Activated CD8-positive, alpha-beta T cell treated with anti-CD3 and anti-CD28 coated beads for 36 hours (primary cell): ENCODE measurements at places on chromosomes 7 and 10. TPM values are rescaled to one million over a fixed set of nuclear protein-coding genes. Genes with fewer than 3 reads are reported as not detected.
A peak's percentile ranks its signal among the peaks of the same experiment; 100 is the strongest.

ZNF22 gene
- 34.4 TPM for total RNA-seq

NACAD gene
- 0.31 TPM for total RNA-seq

PLAU gene
- 0.41 TPM for total RNA-seq

WNT8B gene
- total RNA-seq = 0.38 TPM

CYP3A4 gene
- total RNA-seq = not detected

ELN gene
- not detected for total RNA-seq

CRHR2 gene
- total RNA-seq = not detected

SLC25A13 gene
- total RNA-seq = 9.0 TPM

ATXN7L1 gene
- 4.8 TPM for total RNA-seq

DNA sequence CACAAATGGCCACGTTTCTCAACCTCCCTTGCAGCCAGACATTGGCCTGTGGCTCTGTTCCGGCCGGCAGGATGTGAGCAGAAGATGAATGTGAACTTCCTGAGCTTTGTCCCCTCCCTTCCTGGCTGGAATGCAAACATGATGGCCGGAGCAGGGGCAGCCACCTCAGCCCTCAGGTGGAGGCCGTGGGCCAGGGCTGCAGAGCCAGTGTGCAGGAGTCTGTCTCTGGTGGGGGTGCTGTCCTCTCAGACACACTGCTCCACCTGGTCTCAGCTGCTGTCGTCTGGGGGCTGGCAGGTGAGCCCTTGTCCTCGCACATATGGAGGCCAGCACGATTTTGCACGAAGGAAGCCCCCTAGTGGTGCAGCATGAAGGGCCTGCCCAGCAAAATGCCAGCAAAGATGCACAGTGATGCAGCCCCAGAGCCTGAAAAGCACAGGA lies 25.3 kb upstream of the PWWP2B start:
- no peak overlapping the region for H3K4me3 ChIP-seq
- H3K27me3 ChIP-seq = no peaks in the 10 kb centered on the region
- peak; percentile 54 for DNase-seq
- H3K4me1 ChIP-seq = peaks cover 4% of the 10 kb centered on the region
- H3K36me3 ChIP-seq = peaks cover 3% of the 10 kb centered on the region
- no peak overlapping the region for H3K27ac ChIP-seq

DNA sequence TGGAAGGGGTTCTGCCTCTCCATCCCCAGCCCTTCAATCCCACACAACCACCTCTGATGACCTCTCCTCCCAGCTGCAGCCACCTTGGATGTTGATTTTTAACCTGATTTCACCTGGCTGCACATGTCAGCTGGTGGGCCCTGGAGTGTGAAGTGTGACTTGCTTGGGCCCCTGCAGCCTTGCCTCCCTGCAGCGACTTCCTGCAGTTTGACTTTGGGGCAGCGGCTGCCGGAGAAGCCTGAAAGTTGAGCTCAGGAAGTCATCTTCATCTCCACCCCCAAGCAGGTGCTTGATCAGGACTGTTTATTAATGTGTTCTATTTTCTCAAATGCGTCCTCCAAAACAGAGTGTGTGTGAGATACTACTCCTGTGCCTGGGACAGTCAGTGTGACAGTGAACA lies 675.2 kb upstream of the GALNT17 start:
- H3K27me3 ChIP-seq = no peaks in the 10 kb centered on the region
- H3K27ac ChIP-seq = no peak overlapping the region
- peaks cover 21% of the 10 kb centered on the region for H3K4me1 ChIP-seq
- no peak overlapping the region for H3K4me3 ChIP-seq

- H3K27ac ChIP-seq = no peak overlapping the region
- no peak for DNase-seq
These were observed 7.8 kb downstream of the NPS start for GRCh38 chr10:127556916-127557315.

GRCh38 chr7:16891338-16891737 lies 9.6 kb upstream of the AGR3 start:
- H3K4me1 ChIP-seq = peaks cover 8% of the 10 kb centered on the region
- no peak overlapping the region for H3K27ac ChIP-seq
- H3K27me3 ChIP-seq = peaks cover 1% of the 10 kb centered on the region
- H3K4me3 ChIP-seq = no peak overlapping the region
- peak; percentile 19 for DNase-seq

- no peak overlapping the region for H3K4me3 ChIP-seq
- no peak for DNase-seq
- no peaks in the 10 kb centered on the region for H3K4me1 ChIP-seq
- no peak overlapping the region for H3K27ac ChIP-seq
- H3K36me3 ChIP-seq = peaks cover 4% of the 10 kb centered on the region
These were observed 9.6 kb upstream of the PYROXD2 start for GRCh38 chr10:98424295-98425254.

DNA sequence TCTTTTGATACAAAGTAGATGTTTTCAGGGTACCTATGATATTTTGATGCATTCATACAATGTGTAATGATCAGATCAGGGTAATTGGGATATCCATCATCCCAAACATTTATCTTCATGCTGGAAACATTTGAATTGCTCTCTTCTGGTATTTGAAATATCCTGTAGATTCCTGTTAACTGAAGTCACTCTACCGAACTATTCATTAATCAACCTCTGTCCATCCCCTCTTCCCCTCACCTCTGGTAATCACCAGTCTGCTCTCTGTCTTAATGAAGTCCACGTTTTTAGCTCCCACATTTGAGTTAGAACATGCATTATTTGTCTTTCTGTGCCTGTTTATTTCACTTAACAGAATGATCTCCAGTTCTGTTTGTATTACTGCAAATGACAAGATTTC lies 11.3 kb downstream of the MTG1 start:
- no peak for DNase-seq
- H3K27ac ChIP-seq = no peak overlapping the region
- H3K27me3 ChIP-seq = no peaks in the 10 kb centered on the region
- H3K4me3 ChIP-seq = no peak overlapping the region

GRCh38 chr10:17415046-17415658 lies 39.2 kb downstream of the ST8SIA6 start:
- no peaks in the 10 kb centered on the region for H3K36me3 ChIP-seq
- no peaks in the 10 kb centered on the region for H3K27me3 ChIP-seq
- peaks cover under 1% of the 10 kb centered on the region for H3K4me1 ChIP-seq
- H3K4me3 ChIP-seq = no peak overlapping the region
- no peak overlapping the region for H3K27ac ChIP-seq
- DNase-seq = no peak

DNA sequence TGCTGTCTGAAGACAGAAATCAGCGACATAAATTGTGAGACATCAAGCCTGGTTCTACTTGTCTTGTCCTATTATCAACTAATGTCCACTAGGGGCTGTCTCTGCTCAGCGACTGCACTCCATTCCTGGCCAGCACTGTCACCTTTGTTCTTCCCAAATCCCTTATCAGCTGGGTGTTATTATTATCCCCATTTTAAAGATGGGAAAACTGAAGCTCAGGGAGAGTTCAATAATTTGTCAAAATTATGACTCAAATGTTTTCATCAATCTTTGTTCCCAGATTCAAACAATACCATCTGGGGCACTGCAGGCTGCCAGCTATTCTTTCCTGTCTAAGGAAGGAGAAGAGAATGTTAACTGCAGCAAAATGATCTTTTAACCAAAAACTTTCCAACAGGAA lies 431.6 kb upstream of the NFE2L3 start:
- no peak for DNase-seq
- H3K27me3 ChIP-seq = peaks cover 2% of the 10 kb centered on the region
- H3K27ac ChIP-seq = no peak overlapping the region
- H3K4me3 ChIP-seq = no peak overlapping the region
- H3K4me1 ChIP-seq = no peaks in the 10 kb centered on the region

GRCh38 chr10:5588603-5589002 lies 63.8 kb downstream of the CALML3 start:
- H3K36me3 ChIP-seq = no peaks in the 10 kb centered on the region
- H3K4me1 ChIP-seq = no peaks in the 10 kb centered on the region
- H3K27ac ChIP-seq = no peak overlapping the region
- H3K4me3 ChIP-seq = no peak overlapping the region

DNA sequence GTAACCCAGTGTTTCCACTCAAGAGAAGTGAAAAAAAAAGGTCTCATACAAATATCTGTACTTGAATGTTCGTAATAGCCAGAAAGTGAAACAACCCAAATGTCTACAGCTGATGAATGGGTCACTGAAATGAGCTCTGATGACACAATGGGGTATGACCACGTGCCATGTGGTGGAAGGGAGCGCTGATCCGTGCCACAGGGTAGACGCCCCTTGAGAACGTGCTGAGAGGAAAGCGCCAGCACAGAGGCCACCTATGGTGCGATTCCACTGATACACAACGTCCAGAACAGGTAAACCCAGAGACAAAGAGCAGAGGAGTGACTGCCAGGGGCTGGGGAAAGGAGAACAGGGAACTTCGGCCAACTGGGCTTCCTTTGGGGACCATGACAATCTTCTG lies 50.3 kb downstream of the MAD1L1 start:
- H3K4me1 ChIP-seq = no peaks in the 10 kb centered on the region
- no peak for DNase-seq
- no peaks in the 10 kb centered on the region for H3K27me3 ChIP-seq
- peaks cover 6% of the 10 kb centered on the region for H3K36me3 ChIP-seq
- H3K27ac ChIP-seq = no peak overlapping the region

DNA sequence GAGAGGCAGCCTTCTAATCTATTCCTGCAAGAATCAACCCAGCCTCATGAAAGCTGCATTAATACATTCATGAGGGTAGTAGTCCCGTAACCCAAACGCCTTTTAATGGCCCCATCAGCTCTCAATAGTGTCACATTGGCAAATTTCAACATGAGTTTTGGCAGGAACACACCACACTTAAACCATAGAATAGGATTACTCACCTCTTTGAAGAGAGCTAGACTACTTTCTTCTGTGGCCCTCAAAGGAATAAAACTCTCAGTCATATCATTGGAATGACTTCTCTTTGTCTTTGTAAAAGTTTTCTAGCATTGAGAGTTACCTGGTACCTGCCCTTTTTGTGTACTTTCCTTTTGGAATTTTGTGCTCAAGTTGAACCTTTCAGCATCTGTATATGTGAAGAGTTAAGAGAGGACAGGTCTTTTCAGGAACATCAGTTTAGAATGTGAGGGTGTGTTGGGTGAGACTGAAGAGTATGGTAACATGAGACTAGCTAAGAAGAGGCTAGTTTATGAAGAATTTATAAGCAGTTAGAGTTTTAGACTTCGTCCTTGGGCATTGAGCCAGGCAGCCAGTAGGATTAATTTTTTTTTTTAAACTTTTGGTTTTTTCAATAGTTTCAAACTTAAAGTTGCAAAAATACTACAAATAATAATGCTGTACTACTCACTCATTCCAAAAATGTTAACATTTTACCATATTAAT lies 92.6 kb downstream of the MLLT10 start:
- no peak overlapping the region for H3K4me3 ChIP-seq
- H3K27me3 ChIP-seq = no peaks in the 10 kb centered on the region
- no peak for DNase-seq
- H3K36me3 ChIP-seq = peaks cover 41% of the 10 kb centered on the region
- H3K4me1 ChIP-seq = peaks cover 29% of the 10 kb centered on the region

GRCh38 chr7:77838929-77839491 lies 40.4 kb downstream of the PHTF2 start:
- no peak overlapping the region for H3K4me3 ChIP-seq
- no peaks in the 10 kb centered on the region for H3K27me3 ChIP-seq
- H3K36me3 ChIP-seq = peaks cover 11% of the 10 kb centered on the region
- no peak for DNase-seq
- no peak overlapping the region for H3K27ac ChIP-seq
- H3K4me1 ChIP-seq = peaks cover 12% of the 10 kb centered on the region

GRCh38 chr7:150719436-150719835 lies 3.0 kb downstream of the GIMAP1 start:
- H3K36me3 ChIP-seq = peaks cover 75% of the 10 kb centered on the region
- no peaks in the 10 kb centered on the region for H3K27me3 ChIP-seq
- peak overlapping the region; percentile 78 for H3K4me3 ChIP-seq
- no peak for DNase-seq

DNA sequence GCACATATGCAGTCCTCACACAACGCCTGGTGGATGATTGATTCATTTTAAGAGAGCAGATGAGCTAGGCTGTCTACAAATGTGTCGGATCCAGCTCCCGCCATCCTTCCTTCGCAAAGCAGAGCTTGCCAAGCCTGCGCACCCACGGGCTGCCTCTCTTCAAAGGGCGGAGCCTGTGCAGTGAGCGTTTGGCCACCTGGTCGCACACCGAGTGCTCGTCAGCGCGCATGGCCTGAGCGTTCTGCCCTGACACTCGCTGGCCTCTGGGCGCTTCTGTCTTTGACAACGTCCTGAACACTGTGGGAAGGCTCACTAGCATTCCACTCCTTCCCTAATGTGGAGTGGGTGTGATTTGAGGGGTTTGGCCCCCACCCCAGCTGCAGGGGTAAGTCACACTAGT lies 47.1 kb upstream of the TMEM72 start:
- H3K36me3 ChIP-seq = no peaks in the 10 kb centered on the region
- peak; percentile 38 for DNase-seq
- peak overlapping the region; percentile 80 for H3K4me3 ChIP-seq
- no peak overlapping the region for H3K27ac ChIP-seq
- peaks cover 36% of the 10 kb centered on the region for H3K27me3 ChIP-seq

- H3K27me3 ChIP-seq = peaks cover 1% of the 10 kb centered on the region
- no peaks in the 10 kb centered on the region for H3K4me1 ChIP-seq
- H3K27ac ChIP-seq = no peak overlapping the region
These were observed 461.4 kb downstream of the KCNMA1 start for GRCh38 chr10:77176232-77176631.

DNA sequence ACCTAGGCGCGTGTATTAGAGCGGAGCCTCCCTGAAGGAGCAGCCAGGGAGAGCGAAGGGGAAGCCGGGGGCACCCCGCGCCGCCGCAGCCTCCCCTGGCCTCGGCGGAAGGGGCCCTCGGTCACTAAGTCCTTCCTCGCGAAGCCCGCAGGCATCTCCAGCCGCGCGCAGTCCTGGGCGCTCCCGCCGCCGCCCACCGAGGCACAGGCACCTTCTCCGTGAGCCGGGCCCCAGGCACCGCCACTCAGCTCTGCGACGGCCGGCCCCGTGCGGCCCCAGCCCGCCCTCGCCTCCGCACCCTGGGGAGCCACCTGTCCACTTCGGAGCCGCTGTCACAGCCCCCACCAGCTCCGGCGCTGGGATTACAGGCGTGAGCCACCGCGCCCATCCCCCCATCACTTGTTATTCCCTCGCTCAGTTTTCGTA lies 80.8 kb downstream of the ZNF467 start:
- no peak overlapping the region for H3K4me3 ChIP-seq
- peaks cover 48% of the 10 kb centered on the region for H3K27me3 ChIP-seq
- no peak overlapping the region for H3K27ac ChIP-seq
- no peaks in the 10 kb centered on the region for H3K36me3 ChIP-seq
- no peak for DNase-seq
- peaks cover 2% of the 10 kb centered on the region for H3K4me1 ChIP-seq

DNA sequence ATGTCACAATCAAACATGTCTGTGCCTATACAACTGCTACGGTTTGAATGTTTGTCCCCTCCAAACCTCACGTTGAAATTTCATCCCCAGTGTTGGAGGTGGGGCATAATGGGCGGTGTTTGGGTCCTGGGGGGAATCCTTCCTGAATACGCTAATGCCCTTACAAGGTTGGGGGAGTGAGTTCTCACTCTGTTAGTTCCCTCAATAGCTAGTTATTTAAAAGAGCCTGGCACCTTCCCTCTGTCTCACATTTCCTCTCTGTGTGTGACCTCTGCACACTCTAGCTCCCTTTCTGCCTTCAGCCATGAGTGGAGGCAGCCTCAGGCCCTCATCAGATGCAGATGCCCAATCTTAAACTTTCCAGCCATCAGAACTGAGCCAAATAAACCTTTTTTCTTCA lies 129.5 kb downstream of the GRM8 start:
- no peaks in the 10 kb centered on the region for H3K36me3 ChIP-seq
- H3K27ac ChIP-seq = no peak overlapping the region
- H3K27me3 ChIP-seq = peaks cover 12% of the 10 kb centered on the region
- no peak for DNase-seq
- no peak overlapping the region for H3K4me3 ChIP-seq

GRCh38 chr10:75424571-75424970 lies 6.9 kb upstream of the LRMDA start:
- no peak overlapping the region for H3K27ac ChIP-seq

GRCh38 chr7:7819442-7820247 lies 101.2 kb upstream of the RPA3 start:
- DNase-seq = no peak
- peaks cover 28% of the 10 kb centered on the region for H3K4me1 ChIP-seq
- no peaks in the 10 kb centered on the region for H3K27me3 ChIP-seq
- H3K4me3 ChIP-seq = no peak overlapping the region
